HS-5 (cell line): ENCODE measurements at places on chromosomes 16 and 17.

DNA sequence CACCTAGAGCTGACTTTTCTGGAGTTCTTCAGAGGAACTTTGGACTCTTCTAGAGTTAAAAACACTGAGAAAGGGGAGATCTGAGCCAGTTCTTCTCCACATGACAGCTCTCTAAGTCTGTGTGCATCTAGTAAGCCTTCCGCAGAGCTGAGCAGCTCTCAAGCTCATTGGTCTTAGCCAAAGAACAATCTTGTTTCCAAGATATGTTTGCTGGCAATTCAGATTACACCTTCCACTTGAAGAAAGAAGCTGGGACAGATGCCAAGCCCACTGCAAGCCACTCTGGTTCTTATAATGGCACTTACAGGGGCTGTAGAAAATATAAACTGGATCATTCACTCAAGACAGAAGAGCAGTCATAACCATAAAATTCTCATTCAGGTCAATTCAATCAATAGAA, 134.1 kb upstream of the TOX3 start:
- no peak for DNase-seq

GRCh38 chr17:82214012-82214628, 1.5 kb upstream of the CCDC57 start:
- no peak for DNase-seq

DNA sequence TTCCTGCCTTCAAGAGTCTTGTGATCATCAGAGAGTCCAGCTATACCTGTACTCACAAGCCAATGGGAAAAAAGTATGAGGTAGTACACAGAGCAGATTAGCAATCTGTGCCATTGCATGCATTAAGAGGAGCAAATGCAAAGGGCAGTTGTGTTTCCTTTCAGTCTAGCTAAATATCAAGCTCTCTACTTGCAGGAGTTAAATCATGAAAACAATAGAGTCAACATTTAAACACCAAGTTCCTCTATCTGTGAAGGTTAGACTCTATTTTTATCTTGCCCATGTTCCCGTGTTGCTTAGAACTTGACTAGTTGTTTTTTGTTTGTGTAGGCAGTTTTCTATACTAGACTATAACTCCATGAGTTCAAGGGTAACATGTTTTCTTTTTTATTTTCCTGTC, 4.7 kb upstream of the FAM20A start:
- no peak for DNase-seq

GRCh38 chr17:75547091-75547490, 21.6 kb downstream of the LLGL2 start:
- DNase-seq = no peak

GRCh38 chr16:85423631-85424030, 189.5 kb upstream of the GSE1 start:
- no peak for DNase-seq

GRCh38 chr16:31439519-31439918, 3.1 kb downstream of the ZNF843 start:
- no peak for DNase-seq

DNA sequence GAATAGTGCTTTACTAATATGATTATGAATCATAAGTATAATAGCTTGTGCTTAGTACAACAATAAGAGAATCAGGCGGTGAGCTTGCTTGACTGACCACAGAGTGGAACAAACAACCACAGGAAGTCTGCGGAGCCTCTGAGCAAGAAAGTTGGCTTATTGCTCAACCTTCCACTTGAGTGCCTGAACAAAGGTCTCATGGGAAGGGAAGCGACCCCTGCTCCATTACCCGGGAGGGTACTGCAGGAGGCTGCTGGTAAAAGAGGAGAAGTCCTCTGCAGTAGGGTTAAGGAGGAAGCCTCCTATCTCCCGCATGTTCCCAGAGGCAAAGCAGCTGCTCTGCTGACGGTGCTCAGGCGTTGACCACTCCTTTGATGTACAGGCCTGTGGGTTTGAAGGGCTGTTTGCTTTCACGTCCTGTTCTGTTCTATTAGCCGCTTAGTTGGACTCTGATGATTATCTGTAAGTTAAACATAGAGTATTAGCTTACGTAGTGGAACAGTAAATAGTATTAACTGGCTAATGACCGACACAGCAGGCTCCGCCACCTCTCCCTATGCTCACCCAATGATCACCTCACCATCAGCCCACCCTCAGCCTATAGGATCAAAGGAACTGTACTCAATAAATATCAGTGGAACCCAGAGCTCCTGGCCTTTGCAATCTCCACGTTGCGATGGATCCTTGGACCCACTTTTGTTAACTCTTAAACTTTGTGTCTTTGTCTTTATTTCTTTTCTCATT, 17.5 kb downstream of the ALOX15B start:
- DNase-seq = no peak
